ENCODE measurements at places on chromosomes 13 and 19.

- no peak for DNase-seq
These were observed 10.1 kb upstream of the DHRS12 start for GRCh38 chr13:51814071-51814470.

DNA sequence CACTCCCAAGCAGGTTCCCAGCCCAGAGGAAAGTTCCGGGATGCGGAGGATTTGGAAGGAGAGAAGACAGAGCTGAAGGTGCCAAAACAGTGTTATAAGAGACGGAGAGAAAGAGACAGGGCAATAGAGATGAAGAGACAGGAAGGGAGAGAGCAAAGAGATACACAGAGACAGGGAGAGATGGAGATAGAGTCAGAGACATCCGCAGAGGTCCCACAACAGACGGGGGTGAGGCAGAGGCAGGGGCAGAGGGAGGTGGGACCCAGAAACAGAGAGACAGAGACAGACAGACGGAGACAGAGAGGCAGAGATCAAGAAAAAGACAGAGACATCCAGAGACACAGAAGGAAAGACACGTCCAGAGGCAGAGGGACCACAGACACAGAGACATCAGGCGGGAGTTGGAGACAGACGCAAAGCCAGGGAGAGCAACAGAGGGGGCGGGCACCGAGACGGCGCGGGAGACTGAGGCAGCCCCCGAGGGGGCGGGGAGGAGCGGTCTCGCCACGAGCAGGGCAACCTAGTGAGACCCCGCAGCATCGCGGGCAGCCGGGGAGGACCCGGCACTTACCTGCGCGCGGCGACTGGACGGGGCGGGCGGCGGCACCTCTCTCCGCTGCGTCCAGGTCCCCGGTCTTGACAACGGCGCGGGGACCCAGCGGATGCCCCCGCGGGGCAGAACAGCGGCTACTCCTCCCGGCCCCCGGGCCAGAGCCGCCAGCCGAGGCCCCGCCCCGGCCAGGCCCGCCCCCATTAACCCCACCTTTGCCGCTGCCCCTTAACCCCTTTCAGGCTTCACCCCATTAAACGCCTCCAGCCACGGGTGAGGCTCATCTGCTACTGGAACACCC, at the start of gene GPR4:
TSS of gene GPR4 (minus strand) at position 689 of the 851 bp plus-strand sequence. CDS start 10,346 bp downstream, outside the sequence.
- no peak for DNase-seq

DNA sequence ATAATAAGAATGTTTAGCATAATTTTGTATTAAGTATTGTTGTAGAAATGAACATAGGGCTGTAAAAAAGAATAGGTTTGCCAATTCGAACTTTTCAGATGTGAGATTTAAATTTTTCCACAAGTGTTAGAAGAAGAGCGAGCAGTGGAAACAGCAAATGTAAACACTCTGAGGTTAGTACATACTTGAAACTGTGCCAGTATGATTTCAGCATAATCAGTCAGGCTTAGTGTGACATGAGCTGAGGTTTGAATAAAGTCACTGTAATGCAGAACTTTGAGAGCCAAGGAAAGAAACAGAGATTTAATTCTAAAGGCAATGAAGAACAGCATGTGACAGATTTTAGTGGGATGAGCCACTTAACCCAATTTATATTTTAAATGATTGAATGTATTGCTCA, 2166.4 kb downstream of the PCDH9 start:
- DNase-seq = no peak

DNA sequence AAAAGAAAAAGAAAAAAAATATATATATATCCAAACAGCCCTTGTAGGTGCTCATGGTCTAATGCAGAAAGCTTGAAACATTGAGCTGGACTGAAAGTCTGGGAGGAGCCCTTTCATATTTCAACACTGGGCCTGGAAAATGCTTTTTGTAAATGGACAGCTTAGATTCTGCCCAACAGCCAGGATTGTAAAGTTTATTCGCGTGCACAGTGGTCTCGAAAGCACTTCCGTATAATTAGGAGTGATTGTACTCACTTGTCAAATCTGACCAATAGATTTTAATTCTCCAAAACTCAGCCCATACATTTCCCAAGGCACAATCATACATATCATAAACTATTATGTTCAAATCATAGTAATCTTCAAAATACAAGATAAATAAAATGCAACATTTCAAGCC, 260.1 kb downstream of the COL4A1 start:
- no peak for DNase-seq

GRCh38 chr19:18809149-18809868, 18.2 kb upstream of the COMP start:
- DNase-seq = no peak
